Stimulated activated CD8-positive, alpha-beta memory T cell treated with anti-CD3 and anti-CD28 coated beads, Interleukin-4, amount 100 ng/mL, for 24 hours (primary cell): ENCODE measurements at places on chromosomes 3 and 15.

DNA sequence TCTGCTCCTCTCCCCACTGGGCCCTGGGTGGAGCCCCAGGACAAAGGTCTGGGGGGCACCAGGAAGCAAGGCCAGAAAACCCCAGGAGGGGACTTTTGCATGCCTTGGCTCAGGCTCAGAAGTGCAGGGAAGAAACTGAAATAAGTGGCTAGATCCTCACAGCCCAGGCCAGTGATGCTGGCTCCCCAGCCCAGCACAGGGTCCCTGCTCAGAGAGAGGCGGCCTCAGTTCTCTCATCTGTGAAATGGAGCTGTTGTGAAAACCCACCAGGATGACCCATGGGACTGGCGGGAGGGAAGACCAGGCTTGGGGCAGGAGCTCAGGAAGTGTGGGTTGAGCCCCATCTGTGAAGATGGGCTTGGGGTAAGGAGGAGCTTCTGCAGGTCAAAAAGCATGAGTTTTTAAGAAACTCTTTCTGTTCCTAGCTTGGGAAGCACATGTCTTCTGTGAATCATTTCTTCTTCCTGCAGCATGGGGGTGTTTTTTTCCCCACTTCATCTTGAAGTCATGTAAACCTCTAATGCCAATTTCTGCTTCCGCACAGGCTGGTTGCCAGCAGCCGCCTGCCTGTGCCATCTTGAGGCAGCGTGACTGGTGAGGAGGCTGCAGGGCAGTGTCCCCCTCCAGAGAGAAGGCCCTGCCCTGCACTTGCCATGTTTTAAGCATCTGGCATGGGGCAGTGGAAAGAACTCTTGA, 118.6 kb downstream of the SMAD6 start:
- no peak for DNase-seq

GRCh38 chr3:165683947-165684346, 153.3 kb downstream of the BCHE start:
- DNase-seq = no peak

DNA sequence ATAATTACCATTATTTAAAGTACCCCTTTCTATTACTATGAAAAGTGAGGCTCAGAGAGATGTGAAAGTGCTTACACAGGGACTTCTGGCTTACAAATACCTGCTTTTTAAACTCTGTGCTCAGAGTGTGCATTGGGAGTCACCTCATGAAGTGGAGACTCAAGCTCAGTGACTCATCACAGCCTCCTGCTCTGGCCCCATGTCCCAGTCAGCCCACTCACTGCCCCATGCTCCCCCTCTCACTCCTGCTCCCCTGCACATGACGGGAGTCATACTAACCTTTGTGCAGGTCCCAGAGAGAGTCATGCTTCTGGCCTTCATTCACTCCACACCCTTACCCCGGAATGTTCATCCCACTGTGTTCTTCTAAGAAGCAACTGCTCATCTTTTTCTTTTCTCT, 20.2 kb downstream of the CCR1 start:
- no peak for DNase-seq

- no peak for DNase-seq
Measured at GRCh38 chr15:48361685-48362084, 30.5 kb downstream of the DUT start.

DNA sequence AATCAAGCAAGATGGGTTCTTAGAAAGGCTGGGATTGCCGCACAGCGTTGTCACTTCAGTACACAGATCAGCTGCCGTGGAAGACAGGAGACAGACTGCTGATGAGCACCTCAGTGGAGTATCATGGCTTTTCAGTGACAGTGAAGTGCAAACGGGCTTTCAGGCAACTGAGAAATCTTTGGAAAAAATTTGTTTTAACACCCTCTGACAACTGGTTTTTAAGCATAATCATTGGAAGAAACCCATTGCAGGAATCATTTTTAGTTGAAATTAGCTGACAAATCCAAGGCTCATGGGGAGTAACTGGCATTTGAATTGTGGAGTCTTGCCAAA, 418.8 kb downstream of the OTOL1 start:
- no peak for DNase-seq

GRCh38 chr15:79221696-79222095, 60.8 kb upstream of the ANKRD34C start:
- DNase-seq = no peak

DNA sequence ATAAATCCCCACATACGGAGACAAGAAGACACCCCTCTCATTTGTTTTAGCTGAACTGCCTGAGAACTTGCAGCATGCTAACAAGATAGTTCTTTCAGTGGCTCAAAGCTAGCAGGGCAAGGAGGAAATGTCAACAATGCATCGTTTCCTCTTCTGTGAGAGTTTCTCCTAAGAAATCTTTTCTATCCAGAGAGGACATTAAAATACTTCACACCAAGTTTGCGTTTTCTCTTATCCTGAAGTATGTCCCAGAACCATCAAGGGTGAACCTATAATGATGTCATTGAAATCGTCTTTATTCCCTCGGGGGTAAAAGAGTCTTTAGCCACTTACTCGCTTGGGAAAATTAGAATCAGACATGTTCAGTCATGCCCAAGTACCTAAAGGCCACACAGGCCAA, 541.7 kb upstream of the MDFIC2 start:
- no peak for DNase-seq
